Ascending aorta (tissue), 2 donors: ENCODE measurements at places on chromosomes 2 and 18.

DNA sequence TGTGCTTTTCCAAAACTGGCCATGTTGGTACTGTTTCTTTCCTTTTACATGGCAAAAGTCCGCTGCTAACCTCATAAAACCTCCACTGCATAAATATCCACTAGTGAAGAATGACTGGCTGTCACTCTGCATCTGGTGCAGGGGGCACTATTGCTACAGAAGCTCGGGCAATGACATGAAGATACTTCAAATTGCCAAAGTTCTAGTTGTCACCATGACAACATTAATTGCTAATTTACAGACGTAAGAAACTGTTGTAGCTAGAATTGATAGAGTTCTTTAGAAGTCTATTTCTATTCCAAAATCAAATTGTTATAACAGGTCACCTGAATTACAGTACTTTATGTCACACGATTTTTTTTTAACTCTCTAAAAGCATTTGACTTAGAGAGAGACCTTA, 845 bp downstream of the CFAP210 start:
- DNase-seq: no peak

- peak; percentile 52 for DNase-seq
Measured at GRCh38 chr18:48792611-48793380, 158.0 kb downstream of the SMAD7 start.

GRCh38 chr2:15049096-15049993, 416.8 kb downstream of the LRATD1 start:
- no peak for DNase-seq

- DNase-seq: no peak
Measured at GRCh38 chr2:241680827-241681599, 5.6 kb downstream of the DTYMK start.

DNA sequence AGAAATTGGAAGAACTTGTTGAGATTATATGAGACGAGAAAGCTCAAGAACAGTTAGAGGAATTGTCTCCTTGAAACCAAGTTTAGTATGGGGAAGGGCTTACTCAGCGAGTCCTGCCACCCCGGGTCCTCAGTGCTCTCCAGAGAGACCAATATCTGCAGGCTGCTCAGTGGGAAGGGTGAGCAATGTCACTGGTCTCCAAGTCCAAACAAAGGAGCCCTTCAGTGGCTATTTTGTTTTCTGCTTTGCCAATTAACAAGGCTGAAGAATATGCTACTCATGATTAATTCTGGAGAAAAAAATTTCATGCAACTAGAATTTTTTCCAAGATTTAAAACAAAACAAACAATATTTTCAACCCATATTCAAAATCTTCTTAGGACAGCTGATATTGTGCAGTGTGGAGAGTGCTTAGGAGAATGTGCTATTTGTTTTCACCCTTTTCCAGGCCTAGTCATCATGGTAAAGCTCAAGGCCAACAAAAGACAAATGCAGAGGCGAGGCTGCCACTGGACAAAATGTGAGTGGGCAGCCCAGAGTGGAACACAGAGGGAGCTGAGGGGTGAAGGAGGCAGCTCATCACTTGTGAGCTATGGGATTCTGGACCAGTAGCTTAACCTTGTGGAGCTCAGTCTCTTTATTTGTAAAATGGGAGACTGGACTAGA, 83.8 kb upstream of the TMEM17 start:
- DNase-seq: no peak

GRCh38 chr2:141728142-141728541, 402.7 kb downstream of the LRP1B start:
- no peak for DNase-seq
